ENCODE measurements at places on chromosomes 4 and X.

DNA sequence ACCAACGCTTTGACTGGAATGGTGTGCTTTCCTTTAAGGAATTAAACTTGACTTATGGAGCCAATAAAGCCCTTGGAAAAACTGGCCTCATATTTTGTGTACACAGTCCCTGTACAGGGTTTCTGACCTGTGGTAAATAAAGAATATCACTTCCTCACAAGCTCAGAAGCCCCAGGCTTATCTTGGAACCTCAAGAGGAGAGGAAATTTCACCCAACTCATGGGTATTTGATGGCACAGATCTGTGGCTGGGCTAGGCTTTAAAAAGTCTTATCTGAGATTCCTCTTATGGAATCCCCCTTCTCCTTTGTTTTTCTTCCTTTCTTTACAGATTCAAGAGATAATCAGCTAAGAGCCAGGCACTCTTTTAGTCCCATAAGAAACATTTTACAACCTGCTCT lies 89.3 kb upstream of the USP38 start:
- DNase-seq: no peak

GRCh38 chr4:87101543-87102199 lies 118.7 kb downstream of the KLHL8 start:
- DNase-seq: no peak

- no peak for DNase-seq
Observed at GRCh38 chrX:110318664-110318968, 731 bp upstream of the AMMECR1 start.

DNA sequence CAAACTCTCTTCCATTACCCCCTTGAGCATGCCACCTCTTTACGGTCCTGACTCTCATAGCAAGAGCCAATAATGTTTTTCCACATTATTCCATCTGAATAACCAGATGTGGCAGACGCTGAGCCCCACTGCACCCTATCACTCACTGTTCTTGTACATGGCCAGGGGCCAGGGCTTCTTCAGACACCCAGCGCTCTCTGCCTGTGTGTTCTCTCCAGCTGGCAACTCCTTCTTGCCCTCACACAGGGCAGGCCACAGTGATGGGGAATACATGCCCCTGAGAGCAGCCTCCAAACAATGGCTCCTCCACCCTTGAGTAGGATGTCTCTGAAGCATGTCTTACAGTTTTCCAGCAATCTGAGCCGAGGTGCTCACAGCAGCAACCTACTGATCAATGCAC lies 50.8 kb upstream of the STIM2 start:
- DNase-seq: no peak

DNA sequence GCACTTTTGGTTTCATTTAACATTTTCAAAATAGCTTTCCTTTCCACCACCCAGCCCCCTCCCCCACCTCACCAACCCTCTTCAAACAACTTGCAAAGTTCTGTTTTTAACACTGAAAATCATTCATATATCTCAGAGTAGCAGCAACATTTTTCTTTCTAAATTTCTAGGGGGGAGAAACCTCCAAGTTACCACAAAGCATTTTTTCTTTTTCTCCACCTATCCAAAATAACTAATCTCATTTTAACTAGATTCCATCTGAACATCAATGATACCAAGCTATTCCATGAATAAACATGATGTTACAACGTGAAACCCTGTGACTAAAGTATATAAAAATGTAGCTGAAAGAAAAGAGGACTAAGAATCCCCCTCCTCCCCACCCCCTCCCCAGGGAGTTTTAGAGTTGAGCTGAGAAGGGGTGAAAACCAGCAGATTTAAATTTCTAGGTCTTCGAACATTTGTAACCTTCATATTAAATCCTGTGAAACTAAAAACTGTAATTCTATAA lies 5.2 kb downstream of the LDB2 start:
- DNase-seq: no peak

- DNase-seq: no peak
Observed at GRCh38 chr4:101208171-101208570, 139.2 kb downstream of the PPP3CA start.

- no peak for DNase-seq
Observed at GRCh38 chrX:117713411-117713810, 403.2 kb downstream of the KLHL13 start.

DNA sequence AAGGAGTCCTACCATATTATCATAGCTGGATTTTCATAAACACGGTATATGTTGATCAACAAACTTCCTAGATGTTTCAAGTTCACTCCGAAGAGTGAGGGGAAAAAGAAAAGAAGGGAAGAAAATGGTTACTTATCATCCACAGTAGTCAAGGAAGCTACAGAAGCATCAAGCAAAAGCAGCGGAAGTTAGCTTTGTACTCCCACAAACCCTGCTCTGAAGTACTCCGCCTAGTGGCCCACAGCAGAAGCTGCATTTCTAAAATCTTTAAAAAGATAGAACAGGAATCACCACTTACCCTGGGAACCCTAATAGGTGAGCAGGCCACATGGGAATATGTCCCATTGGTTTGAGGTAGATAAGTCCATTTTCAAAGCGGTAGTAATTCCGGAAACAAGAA lies 28.5 kb upstream of the FRG1 start:
- no peak for DNase-seq

DNA sequence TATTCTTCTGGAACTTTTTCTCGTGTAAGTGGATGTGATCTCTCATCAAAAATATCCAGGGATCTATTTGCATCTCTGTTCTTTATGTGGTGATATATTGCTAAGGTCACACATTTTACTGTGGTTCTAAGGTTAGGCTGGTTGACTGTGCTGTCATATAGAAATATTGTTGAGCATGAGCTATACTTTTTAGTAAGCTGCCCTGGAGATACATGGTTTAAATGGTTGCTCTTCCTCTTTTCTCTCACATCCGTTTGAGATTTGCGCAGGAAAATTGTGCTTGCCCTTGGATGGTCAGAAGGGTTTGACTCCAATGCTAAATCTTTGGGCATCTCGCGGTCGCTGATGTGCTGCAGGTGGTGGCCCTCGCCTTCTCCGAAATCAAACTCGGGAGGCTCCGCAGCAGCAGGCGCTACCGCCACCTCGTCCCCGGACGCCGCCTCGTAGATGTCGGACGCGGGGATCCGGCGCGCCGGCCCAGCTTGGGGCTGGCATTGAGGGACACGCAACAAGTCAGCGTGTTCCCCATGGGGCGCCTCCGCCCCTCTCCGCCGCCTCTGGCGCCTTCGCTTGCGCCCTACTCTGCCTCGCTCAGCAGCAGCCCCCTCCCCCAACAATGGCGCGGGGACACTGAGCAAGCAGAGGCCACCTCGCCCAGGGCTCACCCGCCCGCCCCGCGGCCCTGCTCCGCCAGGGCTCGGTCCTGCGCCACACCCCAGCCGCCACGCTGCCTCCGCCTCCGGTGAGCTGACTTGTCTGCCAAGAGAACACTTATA lies 154.5 kb downstream of the MSN start:
- no peak for DNase-seq

All from NCI-H510A (cell line).